ENCODE measurements at places on chromosomes 3 and 15.

DNA sequence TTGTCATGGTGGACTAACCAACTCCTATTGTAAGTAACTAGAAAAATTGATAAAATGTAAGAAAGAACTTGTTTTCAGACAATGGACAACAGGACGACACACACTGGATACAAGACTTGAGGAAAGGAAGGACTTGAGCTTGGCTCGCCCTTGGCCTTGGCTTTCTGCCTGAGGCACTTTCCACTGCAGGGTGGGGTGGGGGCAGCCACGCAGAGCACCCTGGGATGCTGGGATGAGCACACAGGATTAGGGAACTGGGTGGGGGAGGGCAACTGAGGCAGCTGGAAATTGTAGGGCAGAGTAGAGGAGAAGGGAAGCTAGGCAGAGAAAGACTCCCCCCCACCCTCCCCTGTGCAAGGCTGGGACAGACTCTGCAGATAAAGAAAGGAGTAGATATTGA, 25.5 kb upstream of the HHATL start:
- no peak for DNase-seq

DNA sequence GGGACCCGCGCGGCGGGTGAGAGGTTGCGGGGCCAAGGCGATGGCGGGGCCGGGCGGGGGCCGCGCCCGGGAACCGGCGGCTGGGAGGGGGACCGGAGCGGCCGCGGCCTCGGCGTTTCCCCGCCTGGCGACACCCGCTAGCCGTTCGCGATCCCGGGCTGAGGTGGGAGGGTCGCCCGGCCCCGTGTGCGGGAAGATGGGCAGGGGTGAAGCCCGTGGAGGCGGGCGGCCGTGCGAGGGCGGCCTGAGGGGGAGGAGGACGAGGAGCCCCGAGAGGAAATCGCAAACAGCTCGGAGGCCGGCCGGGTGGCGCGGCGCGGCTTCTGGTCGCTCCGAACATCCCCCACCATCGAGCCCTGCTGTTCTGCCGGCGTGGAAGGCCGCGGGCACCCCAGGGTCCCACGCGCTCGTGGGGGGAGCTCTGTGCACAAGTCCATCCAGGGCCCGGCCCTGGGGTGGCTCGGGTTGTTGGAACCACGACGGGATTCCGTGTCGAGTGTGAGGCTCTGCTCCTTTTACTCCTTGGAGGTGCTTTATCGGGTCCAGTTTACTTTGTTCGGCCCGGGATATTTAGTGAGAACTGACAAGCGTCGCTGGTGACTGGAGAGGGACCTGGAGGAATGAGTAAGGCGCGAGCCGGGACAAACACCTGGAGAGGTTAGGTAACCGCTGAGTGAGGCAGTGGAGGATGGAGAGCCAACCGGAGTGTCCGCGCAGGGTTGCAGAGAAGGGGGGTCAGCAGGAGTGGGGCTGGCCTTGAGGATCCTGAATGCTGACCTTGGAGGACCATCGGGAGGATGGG, 728 bp downstream of the CRTC3 start:
- peak; percentile 30 for DNase-seq

DNA sequence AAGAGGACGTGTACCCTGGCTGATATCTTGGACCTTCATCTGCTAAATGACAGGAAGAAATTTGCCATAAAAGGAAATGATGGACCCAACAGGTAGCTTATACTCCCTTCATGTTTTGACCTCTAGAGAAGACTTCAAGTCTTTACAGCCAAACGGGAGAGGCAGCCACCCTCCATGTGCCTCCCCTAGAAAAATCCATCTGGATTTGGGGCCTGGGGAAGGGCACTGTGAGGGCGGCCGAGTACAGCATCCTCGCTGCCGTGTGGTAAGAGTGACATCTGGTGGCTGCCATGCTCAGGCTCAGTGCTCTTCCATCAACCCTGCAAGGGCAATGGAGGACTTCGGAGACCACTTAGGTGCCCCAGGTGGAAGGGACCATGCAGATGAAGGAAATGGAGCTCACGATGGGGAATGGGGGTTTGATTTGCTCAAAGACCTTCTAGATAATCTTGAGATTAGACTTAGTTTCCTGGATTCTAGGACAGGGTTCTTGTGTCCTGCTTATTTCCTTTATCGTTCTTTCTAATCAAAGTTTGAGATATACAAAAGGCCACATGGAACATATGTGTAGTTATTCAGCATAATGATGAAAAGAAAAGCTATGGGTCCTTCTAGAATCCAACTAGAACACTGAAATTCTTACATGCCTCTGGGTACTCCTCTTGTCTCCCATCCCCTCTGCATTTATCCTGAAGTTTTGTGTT, 44.4 kb downstream of the AQP9 start:
- DNase-seq = peak; percentile 52

DNA sequence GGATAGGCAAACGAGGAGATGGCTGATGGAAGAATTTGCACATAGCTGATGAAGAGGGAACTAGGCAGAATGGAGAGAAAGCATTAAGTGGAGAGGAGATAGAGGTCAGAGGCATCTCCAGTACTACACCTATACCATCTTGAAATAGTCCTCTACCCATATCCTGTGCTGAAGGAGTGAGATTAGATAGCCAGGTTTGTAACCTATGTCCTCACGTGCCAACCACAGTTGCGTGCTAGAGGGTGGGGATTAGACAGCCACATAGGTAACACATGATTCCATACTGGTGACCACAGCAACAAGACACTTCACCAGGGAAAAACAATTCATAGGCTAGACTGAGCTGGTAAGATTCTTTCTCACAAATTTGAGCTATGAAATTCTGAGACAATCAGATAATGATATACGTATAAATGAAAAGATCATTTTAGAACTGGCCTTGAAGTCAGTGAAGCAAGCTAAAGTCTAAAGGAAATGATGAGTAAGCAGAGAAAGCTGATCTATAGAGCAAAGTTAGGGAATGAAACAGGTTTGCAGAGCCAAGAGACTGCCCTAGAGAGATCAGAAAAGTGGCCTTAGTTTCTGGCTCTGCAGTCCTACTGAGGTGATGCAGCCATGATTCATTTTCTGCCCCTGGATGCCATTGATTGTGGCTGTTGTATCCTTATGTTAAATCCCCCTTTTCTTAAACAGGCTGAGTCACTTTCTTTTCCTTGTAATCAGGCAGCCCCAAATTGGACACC, 17.7 kb downstream of the MYNN start:
- DNase-seq = no peak

DNA sequence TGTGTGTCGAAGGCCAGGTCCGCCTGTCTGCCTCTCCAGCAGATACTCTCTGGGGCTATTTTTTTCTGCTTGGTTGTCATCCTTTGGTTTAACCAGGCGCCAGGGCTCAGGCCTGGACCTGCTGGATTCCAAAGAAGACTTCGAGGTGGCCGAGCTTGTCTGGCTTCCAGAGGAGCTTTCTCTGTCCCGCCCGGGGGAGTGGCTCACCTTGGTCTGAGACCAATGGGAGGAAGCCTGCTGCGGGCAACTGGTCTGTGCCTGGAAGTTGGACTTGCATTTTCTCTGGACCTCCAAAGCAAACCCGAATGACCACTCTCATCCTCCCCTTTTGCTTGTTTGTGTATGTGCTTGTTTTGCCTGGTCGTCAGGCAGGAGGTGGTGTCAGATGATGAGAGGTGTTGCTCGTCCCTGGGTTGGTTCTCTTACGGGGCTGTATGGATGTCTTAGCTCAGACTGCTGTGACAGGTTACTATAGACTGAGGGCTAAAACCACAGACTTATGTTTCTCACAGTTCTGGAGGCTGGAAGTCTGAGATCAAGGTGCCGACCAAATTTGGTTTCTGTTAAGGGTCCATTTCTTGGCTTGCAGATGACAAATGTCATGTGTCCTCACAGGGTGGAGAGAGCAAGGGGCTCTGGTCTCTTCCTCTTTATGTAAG, 19.3 kb downstream of the IGF1R start:
- no peak for DNase-seq

DNA sequence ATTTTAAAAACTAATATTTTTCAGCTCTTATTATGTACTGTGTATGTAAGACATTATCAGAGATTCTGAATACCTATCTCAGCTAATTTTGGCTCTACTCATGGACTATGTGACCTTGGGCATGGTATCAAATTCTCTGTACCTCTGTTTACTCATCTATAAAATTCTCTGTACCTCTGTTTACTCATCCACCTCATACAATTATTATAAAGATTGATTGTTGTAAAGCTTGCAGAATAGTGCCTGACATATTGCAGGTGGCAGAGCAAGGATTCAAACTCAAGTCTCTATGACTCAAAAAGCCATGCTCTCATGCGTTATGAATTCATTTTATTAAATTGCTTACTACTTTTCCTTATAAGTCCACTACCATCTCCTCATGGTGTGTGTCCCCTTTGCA, 151.9 kb upstream of the ARL6 start:
- no peak for DNase-seq

- no peak for DNase-seq
Measured at GRCh38 chr15:80531388-80531787, 127.2 kb downstream of the ARNT2 start.

GRCh38 chr15:60745469-60746061, 266.6 kb upstream of the ICE2 start:
- no peak for DNase-seq

DNA sequence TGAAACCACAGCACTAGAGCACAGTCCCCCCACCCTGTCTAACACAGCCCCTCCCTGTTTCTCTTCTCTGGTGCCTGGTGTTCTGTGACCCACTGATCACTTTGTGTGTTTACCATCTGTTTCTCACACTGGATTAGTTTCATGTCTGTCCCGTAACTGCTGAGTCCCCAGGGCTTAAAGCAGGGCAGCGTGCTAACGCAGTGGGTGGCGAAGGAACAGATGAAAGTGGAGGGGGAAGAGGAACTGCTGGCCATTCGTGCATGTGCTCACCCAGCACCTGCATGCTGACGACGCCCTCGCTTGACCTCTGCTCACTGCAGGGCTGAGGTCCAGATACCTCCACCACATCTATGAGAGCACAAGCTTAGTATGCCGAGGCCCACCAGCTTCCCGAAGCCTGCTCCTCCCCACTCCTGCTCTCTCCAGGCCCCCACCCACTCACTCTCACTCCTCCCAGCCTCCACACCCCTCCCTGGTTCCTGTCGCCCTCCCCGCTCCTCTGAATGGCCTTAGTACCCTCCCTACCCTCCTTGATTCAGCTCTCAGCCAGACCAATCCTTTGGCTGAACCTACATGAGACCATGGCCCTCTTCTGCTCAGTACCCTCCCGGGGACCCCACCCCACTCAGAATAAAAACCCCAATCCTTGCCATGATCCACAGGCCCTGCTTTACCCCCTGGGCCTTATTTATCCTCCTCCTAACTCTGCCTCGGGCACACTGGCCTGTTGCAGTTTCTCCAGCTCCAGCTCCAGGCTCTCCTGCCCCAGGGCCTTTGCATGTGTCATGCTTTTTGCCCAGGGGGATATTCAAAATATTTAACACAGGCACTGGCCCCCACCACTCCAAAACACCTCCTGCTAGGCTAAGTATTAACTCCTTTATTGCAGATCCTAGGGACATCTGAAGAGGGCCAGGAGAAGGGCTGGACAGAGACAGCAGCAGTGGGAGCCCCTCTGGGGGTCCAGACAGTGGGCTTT, 15.1 kb upstream of the IQSEC1 start:
- no peak for DNase-seq

All from hematopoietic multipotent progenitor cell treated with erythropoietin and hydrocortisone succinate and interleukin-3 and kit ligand, for 8 days (in vitro differentiated cells).